Heart left ventricle (tissue), 16 donors: ENCODE measurements at places on chromosomes 7 and 10. TPM values are rescaled to one million over a fixed set of nuclear protein-coding genes. Genes with fewer than 3 reads are reported as not detected.
A peak's percentile ranks its signal among the peaks of the same experiment; 100 is the strongest.

GRCh38 chr10:110162741-110163145, 44.7 kb upstream of the MXI1 start:
- no peak for DNase-seq

GRCh38 chr7:149870274-149870673, 3.5 kb upstream of the ATP6V0E2 start:
- DNase-seq = no peak

DNA sequence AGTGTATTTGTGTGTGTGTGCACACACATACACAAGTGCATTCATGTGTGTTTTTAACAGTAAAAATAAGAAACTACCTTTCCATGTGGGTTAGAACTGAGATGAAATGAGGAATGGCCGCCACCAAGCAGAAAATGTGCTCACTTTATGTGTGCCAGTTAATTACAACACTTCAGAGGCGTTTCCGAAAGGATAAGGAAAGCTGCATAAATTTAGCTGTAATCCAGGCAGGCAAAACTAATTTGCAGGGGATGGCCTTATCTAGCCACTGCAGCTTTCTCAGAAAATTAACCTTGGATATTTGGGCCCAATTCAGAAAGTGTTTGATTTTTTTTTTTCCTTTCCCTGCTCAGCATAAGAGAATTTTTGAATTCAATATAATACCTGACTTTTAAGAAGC, 328.8 kb upstream of the PHF14 start:
- DNase-seq = no peak

DNA sequence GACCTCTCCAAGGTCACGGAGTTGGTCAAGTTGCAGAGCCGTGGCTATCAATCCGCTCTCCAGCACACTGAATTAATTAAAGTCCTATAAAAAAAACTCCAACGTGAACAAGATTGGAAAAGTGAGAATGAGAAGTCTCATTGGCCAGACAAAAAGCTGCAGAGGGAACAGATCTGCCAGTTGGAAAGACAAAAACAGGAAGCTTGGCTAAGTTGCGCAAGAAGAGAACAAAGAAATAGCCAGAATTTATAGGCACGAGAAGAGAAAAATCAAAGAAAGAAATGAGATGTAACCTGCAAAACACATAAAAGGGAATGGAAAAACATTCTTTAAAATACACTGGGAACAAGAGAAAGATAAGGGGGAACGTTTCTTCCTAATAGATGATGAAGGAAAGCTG, 45.7 kb upstream of the CRTAC1 start:
- DNase-seq = no peak

- no peak for DNase-seq
These were observed 4.5 kb upstream of the GRID1 start for GRCh38 chr10:86371116-86371515.

DNA sequence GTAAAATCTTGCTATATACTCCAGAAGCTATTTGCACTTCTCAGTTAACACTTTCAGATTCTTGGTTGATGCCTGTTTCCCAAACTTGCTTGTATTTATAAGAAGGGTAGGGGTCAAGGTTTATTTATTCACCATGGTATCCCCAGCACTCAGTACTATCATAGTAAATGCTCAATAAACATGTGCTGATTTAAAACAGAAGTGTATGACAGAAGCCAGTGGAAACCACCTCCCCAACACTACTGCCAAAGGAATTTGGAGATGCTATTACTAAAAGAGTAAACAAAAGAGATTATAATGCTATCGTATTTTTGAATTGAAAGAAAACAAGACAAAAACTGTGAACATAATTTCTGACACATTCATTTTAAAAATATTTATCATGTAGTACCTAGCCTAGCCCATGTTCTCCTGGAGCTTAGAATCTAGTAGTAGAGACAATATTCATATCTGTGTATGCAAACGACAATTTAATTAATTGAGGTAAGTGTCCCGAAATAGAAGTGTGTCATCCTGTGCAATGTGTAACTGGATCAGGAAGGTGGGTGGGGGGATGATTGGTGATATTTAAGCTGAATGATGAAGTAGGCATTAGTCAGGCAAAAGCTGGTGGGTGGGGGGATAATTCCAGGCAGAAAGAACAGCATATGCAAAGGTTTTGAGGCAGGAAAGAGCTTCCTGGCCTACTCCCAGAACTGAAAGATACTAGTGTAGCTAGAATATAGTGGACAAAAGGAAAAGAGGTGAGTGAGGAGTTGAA, 77.5 kb downstream of the HGF start:
- no peak for DNase-seq

DNA sequence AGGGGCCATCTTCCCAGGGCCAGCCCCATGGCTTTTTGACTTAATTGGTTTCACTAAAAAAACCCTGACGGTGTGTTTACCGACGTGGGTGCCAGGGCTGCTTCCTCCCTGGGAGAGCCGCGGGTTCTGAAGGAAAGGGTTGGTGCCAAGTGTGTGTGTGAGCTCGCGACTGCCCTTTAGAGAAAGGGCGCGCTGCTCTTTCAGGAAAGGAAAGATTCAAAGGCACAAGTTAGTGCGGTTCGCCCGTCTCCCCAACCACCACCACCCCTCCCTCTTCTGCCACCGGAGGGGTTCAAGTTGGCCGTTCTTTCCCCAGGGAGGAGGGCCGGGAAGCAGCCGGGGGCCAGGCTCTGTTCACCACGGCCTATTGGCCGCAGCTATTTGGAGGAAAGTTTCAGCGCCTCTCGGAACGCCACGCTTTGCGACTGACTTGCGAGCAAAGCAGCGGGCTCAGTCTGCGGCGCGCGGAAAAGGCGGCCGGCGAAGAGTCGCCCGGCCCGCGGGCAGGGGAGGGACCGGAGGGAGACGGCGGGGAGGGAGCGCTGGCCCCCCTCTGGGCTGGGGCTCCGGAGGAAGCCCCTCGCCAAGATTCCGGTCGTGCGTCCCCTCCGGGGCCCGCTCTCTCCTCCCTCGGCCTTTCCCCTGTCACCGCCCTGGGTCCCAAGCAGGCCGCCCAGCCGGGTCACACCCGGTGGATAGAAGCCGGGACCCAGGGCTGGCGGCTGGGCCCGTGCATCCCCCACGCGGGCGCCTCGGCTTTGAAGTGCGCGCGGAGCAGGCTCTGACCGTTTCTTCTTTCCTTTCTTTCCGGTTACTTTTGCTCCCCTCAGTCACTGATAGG, 165.9 kb upstream of the PPP1R3A start:
- peak; percentile 25 for DNase-seq

DNA sequence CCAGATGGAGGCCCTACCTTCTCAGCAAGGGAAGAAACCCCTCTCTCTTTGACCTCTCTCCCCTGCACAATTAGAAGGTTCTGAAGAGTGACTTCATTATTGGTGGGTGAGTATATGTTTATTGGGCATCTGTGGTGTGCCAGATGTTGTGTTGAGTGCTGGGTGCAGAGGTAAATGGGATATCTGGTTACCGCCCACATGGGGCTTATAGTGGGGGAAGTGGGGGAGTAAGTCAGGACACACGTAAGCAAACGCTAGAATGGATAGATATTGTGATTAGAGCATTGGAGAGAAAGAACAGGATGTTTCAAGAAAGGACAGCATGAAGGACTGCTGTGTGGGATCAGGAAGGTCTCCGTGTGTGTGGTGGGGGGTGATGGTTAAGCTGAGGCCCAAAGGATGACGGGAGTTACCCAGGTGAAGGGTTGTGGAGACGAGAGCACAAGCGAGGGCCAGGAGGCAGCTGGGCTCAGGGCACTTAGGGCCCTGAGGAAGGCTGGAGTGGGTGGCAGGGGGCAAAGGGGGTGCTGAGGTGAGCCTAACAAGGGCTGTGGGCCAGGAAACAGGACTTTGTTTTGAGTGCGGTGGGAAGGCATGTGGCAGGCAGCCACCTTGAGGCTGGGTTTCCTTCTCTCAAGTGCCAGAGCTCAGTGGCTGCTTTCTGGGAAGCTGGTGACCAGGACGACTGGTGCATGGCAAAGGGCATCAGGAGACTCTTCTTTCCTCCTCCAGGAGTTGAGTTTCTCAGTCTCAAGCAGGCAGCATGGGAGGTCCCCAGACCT, 299.9 kb downstream of the RPS24 start:
- no peak for DNase-seq

GRCh38 chr10:53379956-53380355, 607.4 kb upstream of the MBL2 start:
- DNase-seq = no peak

GRCh38 chr10:34126371-34127151, 688.5 kb downstream of the PARD3 start:
- no peak for DNase-seq

- no peak for DNase-seq
These were observed 48.1 kb downstream of the FAM241B start for GRCh38 chr10:69677985-69678654.

DNA sequence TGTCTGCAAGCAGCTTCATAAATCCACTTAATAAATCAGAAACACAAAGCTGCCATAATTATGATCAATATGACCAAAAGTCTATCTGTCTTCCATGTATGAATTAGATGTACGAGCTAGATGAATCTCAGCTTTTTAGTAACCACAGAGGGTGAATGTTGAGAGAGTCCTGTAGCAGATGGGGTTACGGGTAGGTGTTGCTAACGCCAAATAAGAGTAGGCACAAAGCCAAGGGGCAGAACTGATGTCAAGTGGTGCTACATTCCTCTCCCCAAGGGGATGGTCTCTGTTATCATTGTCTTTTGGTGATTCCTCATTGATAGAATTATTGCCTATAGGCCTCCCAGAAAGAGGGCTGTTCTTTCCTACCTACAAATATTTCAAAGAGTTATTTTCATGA, 257.8 kb downstream of the PCLO start:
- no peak for DNase-seq

GRCh38 chr10:85596389-85596788, 770.2 kb downstream of the GRID1 start:
- DNase-seq = no peak

FAM25G gene
- polyA plus RNA-seq = not detected

ABHD11 gene
- 27.7 TPM for polyA plus RNA-seq

MUC12 gene
- polyA plus RNA-seq = 0.19 TPM

PAXIP1 gene
- polyA plus RNA-seq = 4.2 TPM

CRHR2 gene
- 0.06 TPM for polyA plus RNA-seq
